NCI-H446 (cell line): ENCODE measurements at places on chromosomes 16 and 17.

GRCh38 chr16:78962457-78962929 lies 638.0 kb downstream of the MAF start:
- no peak for DNase-seq

DNA sequence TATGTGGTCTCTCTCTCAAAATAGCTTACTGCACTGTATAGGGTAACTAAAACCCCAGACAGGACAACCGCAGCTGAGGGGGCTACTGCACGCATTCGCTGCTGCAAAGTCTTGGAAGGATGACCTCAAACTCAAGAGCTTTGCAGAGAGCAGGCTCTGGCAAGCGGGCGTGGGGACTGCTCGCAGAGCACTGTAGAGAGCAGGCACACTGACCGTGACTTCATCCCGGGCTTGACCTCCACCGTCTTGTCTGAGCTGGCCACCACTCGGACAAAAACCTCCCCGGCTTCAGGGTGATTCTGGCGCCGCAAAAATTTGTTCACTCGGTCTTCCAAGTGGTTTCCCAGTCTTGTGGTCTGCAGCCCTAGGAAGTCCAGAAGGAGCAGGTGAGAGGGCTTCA lies 22.9 kb upstream of the TRAP1 start:
- DNase-seq = no peak

GRCh38 chr16:6229186-6229585 lies 1103.5 kb upstream of the RBFOX1 start:
- no peak for DNase-seq

DNA sequence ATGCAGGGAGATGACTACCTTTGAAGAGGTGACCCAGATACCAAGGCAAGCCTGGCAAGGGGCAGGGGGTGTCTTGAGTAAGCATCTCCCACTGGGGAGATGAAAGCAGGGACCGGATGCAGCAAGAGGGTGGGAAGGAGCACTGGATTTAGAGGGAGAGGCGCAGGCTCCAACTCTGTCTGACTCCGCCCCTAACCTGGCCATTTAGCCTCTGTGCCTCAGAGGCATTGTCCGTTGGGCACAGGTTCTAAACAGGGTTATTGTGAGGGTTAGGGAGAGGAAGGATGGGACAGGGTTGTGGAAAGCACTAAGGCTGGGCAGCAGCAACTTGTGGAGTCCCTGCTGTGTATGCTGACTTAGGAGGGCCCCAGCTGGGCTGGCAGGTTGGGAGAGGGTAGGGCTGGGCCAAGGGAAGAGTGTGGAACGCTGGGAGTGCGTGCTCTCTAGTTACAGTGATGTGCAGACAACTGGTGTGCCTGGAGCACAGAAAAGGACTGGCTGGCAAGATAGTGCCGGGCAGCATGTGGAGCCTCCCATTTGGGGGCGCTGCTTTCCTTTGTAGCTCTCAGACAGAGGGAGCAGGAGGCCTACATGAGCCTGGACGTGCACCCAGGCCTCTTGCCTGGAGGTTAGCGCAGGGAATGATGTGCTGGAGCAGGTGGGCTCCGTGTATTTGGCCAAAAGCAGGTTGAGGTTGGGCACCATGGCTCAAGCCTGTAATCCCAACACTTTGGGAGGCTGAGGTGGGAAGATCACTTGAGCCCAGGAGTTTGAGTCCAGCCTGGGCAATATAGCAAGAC lies 26.2 kb downstream of the TBX2 start:
- DNase-seq = no peak

DNA sequence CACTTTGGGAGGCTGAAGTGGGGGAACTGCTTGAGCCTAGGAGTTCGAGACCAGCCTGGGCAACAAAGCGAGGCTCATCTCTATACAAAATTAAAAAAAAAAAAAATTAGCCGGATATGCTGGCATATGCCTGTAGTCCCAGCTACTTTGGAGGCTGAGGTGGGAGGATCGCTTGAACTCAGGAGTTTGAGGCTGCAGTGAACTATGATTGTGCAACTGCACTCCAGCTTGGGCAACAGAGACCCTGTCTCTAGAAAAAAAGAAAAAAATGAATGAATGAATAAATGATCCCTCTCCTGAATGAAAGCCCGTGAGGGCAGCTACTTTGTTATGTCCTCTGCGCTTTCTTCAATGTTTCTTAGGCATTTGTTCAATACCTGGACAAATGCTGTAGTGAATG lies 27.7 kb upstream of the DHX8 start:
- no peak for DNase-seq
